NCI-H1930 (cell line): ENCODE measurements at places on chromosomes 1 and 21.

- DNase-seq = no peak
Measured at GRCh38 chr1:77744576-77744975, 15.1 kb downstream of the USP33 start.

DNA sequence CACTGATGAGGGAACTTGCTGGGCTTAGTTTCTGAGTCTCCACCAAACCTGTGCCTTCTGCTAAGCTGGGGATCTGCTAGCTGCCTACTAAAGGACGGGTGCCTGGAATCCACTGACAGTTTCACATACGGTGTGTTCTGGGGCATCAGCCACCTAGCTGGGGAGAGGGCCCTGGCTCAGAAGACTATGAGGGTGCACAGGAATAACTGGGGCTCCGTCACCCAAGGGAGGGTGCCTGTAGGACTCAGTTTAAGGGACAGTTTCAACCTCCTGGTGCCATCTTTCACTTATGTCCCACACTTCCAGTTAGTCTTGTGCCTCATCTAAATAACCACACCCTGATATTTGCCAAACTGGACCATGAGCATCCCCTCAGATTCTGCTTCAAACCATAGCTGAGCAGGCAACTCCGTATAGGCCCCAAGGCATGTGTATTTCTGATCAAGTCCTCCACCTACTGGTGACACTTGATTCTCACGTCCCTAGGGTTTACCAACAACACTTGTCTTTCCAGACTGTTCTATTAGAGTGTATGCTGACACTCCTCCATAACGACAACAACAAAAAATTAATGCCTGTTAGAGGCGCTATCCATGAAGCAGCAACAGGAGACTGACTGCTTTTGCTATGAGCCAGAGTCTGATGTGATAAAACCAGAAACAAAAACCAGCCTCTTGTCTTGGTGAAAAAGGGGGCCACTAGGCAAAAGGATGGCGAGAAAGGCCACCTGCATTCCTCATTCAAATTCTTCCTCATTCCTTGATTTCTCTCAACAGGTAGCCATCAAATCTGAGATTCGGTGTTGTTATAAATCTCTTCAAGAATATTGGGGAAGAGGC, 55.0 kb upstream of the PAXBP1 start:
- peak; percentile 28 for DNase-seq

DNA sequence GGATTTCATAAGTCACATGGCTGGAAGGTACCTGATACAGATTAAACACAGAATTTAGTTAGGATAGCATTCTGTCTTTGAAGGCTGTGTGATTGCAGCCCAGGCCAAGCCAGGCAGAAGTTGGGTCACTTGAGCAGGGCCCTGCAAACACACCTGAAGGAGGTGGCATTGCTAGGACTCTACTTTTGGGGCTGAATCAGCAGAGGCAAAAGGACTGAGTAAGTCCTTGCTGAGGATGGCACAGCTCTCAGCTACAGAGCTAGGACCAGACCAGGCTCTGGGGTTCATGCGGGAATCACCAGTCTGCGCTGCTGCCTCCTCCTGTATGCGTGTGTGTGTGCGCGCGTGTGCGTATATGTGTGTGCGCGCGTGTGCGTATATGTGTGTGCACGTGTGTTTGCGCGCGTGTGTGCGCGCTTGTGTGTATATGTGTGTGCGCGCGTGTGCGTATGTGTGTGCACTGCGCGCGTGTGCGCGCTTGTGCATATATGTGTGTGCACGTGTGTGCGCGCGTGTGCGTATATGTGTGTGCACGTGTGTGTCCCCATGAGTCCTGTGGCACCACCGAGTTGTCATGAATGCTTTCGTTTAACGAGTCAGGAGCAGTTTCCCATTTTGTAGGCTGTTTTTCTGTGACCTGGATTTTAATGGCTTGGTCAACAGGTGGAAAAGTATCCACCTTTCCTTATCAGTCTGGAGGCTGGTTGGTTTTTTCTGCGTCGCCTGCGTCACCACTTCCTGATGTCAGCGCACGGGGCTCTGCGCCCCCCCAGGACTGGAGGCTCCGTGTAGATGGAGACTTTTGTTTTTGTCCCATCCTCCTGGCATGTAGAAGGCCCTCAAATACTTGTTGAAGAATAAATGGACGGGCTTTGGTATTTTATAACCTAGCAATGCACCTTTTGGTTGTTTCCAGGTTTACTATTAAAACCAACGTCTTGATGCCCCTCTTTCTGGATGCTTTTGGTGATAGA, 34.7 kb downstream of the ADARB1 start:
- DNase-seq = no peak

- DNase-seq = peak; percentile 27
Measured at GRCh38 chr1:6475381-6476133, 9.6 kb upstream of the TNFRSF25 start.

DNA sequence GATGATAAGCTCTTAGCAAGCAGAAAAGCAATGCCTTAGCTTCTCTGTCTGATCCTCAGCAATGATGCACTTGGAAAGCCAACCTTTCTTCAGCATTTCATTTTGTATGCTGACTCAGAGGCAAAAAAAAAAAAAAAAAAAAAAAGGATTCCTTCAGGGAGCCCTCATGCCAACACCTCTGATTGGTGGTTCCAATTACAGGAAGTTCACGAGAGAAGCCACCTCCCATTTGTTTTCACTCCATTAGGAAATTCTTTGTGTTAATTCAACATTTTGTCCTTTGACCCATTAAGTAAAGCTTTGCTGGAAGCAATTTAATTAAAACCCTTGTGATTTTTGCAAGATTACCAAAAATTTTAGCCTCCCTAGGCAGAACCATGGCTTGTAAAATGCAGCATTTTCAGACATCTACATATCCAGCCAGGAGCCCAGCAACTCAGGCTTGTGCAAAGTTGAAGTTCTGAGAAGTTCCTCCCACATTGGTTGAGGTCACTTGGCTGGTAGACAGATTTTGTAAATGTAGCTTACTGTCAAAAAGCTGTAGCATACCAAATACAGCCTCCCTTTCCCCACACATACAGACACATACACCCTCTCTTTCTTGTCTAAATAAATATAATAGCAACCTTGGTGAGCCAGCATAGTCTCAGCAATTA, 27.1 kb upstream of the VTCN1 start:
- no peak for DNase-seq

- no peak for DNase-seq
Measured at GRCh38 chr1:147169171-147169570, 3.1 kb downstream of the PRKAB2 start.

DNA sequence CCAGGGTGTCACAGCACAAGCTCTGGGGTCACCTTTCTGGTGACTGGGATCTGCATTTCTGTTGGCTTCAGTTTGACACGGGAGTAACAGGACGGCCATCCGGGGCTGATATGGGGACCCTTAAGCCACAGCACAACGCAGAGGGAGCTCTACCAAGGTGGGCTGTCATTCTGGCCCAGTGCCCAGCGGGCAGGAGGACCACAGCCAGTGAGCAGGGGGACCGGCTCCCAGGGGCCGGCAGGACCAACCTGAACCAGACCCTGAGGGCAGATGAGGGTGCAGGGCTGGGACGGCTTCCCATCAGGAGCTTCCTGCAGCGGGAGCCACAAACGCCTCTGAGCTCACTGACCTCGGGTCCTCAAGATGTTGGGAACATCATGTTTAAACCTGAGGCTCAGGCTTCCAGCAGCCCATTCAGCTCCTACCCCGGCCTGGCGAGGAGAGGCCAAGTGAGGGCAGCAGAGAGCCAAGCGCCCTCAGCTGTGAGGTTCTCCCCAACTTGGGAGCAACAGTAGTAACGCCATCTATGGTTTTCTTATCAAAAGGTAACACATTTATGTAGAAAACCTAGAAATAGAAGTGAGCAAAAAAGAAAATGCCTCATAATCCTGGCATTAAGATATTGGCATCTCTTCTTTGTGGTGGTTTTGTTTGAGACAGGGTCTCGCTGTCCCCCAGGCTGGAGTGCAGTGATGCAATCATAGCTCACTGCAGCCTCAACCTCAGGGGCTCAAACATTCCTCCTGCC, 26.8 kb downstream of the TMEM201 start:
- DNase-seq = no peak

GRCh38 chr1:48430832-48431231, 41.2 kb downstream of the SPATA6 start:
- DNase-seq = no peak

DNA sequence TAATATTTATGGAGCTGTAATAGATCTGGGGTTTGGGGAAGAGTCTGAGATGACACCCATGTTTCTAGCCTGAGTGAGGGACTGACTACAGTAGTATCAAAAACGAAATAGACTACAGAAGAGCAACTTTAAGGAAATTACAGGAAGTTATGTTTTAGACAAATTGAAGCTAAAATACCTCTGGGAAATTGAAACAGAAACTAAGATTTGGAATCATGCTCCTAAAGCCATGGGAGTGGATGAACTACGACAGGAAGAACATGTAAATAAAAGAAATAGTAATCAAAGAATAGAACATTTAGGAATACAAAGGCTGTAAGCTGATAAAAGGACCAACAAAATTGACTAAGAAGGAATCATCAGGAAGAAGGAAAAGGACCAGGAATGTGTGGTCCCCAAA, 68.9 kb downstream of the KIAA0319L start:
- DNase-seq = no peak

GRCh38 chr1:97488530-97488929, 432.3 kb downstream of the DPYD start:
- DNase-seq = no peak

GRCh38 chr1:63320022-63320721, 2.2 kb upstream of the FOXD3 start:
- no peak for DNase-seq

- no peak for DNase-seq
Measured at GRCh38 chr1:171310661-171311087, 3.3 kb upstream of the FMO4 start.

DNA sequence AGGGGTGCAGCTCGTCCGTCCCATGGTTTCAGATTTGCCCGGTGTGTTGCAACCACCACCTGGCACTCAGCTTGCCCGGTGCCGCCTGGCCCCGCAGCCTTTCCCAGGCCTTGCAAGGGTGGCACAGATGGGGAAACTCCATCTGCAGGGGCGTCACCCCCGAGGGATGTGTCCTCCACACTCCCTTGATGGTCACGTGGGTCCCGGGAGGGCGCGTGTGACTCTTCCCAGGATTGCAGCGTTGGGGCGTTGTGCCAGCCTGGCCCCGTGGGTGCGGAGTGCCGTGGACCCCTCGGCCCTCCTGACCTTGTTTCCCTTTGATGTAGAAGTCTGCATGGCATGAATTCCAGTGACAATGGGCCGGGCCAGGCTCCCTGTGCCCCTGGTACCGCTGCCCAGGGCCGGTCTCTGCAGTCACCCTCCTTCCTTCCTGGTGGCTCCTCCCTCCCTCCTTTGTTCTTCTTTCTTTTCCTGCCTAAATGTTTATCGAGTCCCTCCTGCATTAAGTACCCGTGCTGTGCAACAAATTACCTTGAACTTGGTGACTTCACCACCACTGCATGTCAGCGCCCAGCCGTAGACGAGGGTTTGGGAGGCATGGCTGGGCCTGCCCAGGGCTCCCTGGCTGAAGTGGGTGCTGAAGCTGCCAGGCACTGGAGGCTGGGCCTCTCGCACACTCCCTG, 22.9 kb downstream of the RRP1 start:
- no peak for DNase-seq

DNA sequence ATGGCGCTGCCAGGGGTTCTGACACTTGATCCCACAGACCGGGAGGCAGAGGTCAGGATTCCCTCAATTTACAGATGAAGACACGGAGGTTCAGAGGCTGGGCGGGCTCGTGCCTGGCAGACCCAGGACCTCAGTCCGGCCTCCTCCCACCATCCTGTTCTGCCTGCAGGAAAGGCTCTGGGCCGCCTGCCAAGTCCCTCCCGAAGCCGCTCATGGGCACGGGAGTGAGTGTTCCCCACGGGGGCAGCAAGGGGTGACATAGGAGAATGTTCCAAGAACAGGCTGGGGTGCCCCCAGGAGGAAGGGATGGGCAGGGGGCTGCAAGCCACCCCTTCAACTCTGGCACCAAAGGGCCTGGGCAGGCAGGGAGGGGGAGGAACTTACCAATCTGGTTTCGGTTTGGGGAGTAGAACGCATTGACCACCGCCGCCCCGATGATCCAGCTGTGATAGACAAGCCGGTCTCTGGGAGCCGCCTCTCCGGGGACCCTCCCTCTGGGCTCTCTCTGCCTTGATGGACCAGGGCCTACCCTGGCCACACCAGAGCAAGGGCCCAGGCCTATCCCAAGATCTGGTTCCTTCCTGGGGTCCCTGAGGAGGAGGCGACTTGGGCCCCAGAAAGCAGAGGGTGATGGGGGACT, 7.5 kb downstream of the PRXL2B start:
- no peak for DNase-seq

DNA sequence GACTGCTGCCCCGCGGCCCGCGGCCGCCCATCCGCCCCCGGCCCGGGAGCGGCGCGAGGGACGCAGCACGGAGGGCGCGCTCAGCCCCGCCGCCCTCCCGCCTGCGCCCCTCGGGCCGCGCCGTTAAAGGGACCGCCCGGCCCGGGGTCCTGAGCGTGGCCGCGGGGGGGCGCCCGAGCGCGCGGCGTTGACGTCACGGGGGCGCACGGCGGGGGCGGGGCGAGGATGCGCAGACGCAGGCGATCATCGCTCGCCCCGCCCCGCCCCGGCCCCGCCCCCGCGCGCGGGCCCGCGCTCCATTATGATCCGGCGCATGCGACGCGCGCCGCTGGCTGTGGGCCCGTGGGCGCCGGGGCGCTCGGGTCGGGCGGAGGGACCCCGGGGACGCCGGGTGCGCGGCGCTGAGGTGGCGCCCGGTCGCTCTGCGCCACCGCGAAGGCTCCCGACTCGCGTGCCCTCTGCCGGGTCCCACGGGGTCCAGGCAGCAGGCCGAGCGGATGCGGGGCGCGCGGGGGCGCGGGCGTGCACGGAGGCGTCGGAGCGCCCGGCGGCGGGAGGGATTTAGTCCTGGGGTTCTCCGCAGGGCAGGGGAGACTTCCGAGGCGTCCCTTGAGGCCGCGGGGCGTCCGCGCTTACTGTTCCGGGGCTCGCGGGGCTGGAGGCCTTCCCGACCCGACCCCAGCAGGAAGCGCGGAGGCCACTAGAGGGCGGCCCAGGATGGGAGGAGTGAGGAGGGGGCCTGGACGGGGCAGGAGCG, at the start of gene DVL1:
TSS of gene DVL1 (minus strand) at position 163 of the 757 bp plus-strand sequence. CDS start 353 bp downstream, outside the sequence.
- DNase-seq = peak; percentile 75

DNA sequence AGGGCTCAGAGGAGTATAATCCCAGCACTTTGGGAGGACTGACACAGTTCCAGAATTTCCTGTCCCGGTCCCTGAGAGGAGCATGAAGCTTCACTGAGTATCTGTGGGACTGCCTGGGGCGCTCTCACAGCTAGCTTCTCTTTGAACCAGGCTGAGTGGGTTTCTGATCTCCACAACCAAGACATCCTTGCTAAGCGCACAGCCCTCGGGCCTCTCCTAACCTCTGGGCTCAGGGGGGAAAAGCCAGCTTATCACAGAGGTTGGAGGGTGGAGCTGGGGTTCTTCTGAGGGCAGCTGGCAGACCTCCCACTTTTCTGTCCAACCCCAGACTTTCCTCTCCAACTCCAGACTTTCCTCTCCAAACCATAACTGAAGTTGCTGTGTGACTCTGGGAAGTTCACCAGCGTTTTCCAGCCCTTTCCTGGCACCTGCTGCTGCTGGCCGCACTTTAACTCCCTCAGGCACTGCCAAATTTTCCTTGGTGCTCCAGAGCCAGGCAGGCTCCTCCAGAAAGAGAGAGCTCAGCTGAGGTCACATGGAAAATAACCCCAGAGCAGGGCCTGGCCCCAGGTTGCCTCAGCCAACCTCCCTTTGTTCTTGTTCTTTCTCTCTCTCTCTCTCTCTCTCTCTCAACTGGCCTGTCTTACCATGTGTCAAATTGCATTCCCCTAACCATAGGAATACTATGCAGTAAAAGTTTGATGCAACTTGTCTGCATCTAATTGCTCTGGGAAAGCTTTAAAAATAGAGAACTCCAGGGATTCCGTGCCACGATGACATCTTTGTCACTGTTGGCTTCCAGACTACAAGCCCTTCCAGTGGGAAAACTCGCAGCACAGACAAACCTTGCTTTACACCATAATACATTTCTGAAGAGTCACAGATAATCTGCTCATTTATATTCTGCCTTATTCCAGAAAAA, 49.5 kb downstream of the OLFML2B start:
- DNase-seq = no peak

- no peak for DNase-seq
Measured at GRCh38 chr1:56073614-56074006, 505.8 kb downstream of the PLPP3 start.
